Hair follicular keratinocyte (primary cell): ENCODE measurements at places on chromosomes 16 and 17. TPM values are rescaled to one million over a fixed set of nuclear protein-coding genes. Genes with fewer than 3 reads are reported as not detected.

CENPN gene
- 38.3 and 90.1 TPM in 2 replicates for total RNA-seq

UBE2Z gene
- 72.0 and 79.5 TPM in 2 replicates for total RNA-seq

MYH2 gene
- not detected in 2 replicates for total RNA-seq

KRT12 gene
- total RNA-seq = not detected in 2 replicates

B4GALNT2 gene
- 0.49 and 3.5 TPM in 2 replicates for total RNA-seq

KRT39 gene
- not detected in 2 replicates for total RNA-seq

RABEP1 gene
- total RNA-seq = 19.8 and 28.0 TPM in 2 replicates

MGRN1 gene
- 15.9 and 17.5 TPM in 2 replicates for total RNA-seq

ACSM3 gene
- total RNA-seq = 0.65 and 2.6 TPM in 2 replicates

LRRC36 gene
- total RNA-seq = 0.31 TPM in 1 of 2 replicates, not detected in the other

MPP3 gene
- 6.2 and 8.6 TPM in 2 replicates for total RNA-seq

BCL6B gene
- 0.39 TPM in 1 of 2 replicates, not detected in the other for total RNA-seq

EVPL gene
- 14.2 and 19.4 TPM in 2 replicates for total RNA-seq

C1QBP gene
- total RNA-seq = 315 and 586 TPM in 2 replicates

ALOX12 gene
- 0.57 and 1.2 TPM in 2 replicates for total RNA-seq

FBXL16 gene
- 0.19 and 2.0 TPM in 2 replicates for total RNA-seq

HAP1 gene
- total RNA-seq = 1.3 and 1.4 TPM in 2 replicates

LDHD gene
- 0.53 and 2.7 TPM in 2 replicates for total RNA-seq

TNFSF13 gene
- 0.80 and 5.9 TPM in 2 replicates for total RNA-seq

MYH1 gene
- total RNA-seq = not detected in 2 replicates

VMO1 gene
- 0.31 TPM in 1 of 2 replicates, not detected in the other for total RNA-seq

JPH3 gene
- not detected in 2 replicates for total RNA-seq

TBC1D3B gene
- total RNA-seq = 0.31 TPM in 1 of 2 replicates, not detected in the other

NXPH3 gene
- 0.08 and 0.38 TPM in 2 replicates for total RNA-seq

CD300LB gene
- total RNA-seq = not detected in 2 replicates

EVI2A gene
- 0.23 and 0.39 TPM in 2 replicates for total RNA-seq

TCAP gene
- 0.08 TPM in 1 of 2 replicates, not detected in the other for total RNA-seq

DHRS7C gene
- not detected in 2 replicates for total RNA-seq

CBFA2T3 gene
- total RNA-seq = 0.11 and 0.23 TPM in 2 replicates

MPV17L gene
- total RNA-seq = 0.16 and 1.5 TPM in 2 replicates
